Thoracic aorta (tissue), 2 donors: ENCODE measurements at places on chromosomes 2 and 18. TPM values are rescaled to one million over a fixed set of nuclear protein-coding genes. Genes with fewer than 3 reads are reported as not detected.

- DNase-seq: no peak
Observed at GRCh38 chr2:113273027-113273551, 5.6 kb downstream of the PAX8 start.

DNA sequence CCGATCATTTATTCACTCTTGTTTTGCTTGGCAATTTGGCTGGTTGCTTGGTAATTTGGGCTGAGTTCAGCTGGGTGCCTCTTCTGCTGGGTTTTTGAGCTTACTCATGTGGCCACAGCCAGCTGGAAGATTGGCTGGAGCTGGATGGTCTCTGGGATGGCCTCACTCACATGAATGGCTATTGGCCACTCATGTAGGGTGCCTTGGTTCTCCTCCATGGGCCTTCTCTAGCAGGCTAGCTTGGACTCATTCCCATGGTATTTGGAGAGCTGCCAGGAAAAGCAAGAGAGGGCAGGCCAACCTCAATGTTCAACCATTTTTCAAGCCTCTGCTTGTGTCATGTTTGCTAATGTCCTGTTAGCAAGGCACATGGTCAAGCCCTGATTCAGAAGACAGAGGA lies 16.9 kb downstream of the ZAP70 start:
- no peak for DNase-seq

DNA sequence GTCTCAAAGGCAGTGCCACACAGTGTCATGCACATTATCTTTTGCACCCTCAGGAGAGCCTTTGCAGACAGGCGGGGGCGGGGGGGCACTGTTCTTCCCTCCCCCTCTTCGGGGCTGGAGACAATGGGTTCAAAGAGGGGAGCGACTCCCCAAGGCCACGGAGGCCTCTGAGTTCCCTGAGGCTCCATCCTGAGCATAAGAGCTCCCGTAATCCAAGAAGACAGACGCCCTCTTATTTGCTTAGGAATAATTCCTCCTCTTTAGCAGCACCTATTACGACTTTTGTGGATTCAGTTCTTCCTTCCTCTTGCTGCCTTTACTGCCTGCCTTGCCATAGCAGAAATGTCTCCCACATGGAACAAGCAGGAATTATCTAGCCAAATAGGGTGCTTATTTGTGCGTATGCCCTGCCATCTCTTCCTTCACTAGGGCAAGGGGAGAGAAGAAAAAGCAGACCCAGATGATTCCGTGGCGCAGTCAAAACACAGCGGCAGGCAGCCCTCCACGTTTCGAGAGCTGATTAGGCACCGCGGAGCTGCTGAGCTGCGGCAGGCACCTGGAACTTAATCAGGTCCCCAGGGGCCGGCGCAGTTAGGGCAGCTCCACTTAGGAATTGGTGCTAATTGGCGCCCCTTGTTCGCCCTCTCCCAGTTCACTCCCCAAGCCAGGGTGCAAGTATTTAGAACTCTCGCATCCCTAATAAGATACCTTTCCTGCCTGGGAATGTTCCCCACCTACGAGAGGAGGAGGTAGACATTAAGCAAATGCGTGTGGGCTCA lies 233.4 kb upstream of the MYT1L start:
- DNase-seq: no peak

ARHGAP25 gene
- total RNA-seq: 14.5 TPM

DNA sequence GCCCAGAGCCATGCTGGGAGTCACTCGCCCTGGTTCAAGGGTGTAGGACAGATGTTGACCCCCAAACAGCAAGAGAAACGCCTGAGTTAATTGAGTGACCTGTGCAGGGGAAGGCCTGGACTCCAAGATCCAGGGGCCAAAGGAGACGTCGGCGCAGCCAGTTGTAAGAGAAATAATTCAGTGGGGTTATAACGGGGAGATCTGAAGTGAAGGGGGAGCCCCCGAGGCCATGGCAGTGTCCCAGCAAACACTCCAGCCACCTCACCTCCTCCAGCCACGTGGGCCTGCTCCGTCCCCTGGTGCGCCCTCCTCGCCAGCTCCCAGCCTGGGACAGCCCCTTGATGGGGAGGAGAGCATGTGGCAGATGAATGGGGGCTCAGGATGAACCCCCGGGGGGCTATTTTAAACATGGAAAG lies 130.7 kb upstream of the GPC1 start:
- DNase-seq: no peak

R3HDM1 gene
- 76.6 TPM for total RNA-seq

GRCh38 chr2:171409436-171409971 lies 24.3 kb downstream of the METTL8 start:
- no peak for DNase-seq

DNA sequence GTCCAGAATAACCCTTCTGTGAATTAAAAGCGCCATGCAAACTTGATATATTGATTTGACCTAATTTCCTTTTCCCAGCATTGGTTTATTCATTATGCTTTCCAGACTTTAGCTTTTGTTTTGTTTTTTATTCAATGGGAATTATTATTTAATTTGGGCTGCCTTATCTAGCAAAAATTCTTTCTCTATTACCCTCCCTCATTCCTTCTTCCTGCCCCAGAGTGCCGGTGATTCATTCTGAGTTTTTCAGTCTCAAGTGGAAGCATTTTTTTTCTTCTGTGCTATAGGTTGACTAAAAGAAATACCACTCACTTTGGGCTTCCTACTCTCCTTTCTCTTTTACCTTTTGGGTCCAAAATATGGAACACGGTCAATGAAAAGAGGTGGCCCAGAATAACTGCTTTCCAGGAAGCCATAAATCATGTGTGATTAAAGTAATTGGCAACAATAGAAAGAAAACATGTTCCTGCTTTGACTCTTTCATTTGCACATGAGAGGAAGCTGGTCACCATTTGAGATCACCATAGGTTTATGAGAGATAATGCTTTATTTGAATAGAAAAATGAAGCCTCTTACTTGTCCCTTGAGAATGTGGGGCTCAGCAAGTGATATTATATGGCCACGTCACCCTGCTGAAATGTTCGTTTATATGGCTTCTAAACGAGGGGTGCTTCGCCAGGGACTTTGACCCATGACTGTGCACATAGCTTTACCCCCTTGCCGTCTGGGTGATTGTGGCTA lies 422.8 kb upstream of the ZEB2 start:
- DNase-seq: no peak

- no peak for DNase-seq
Observed at GRCh38 chr2:157320409-157320808, 5.2 kb downstream of the ERMN start.

GRCh38 chr2:215405722-215406581 lies 29.9 kb downstream of the FN1 start:
- no peak for DNase-seq

DNA sequence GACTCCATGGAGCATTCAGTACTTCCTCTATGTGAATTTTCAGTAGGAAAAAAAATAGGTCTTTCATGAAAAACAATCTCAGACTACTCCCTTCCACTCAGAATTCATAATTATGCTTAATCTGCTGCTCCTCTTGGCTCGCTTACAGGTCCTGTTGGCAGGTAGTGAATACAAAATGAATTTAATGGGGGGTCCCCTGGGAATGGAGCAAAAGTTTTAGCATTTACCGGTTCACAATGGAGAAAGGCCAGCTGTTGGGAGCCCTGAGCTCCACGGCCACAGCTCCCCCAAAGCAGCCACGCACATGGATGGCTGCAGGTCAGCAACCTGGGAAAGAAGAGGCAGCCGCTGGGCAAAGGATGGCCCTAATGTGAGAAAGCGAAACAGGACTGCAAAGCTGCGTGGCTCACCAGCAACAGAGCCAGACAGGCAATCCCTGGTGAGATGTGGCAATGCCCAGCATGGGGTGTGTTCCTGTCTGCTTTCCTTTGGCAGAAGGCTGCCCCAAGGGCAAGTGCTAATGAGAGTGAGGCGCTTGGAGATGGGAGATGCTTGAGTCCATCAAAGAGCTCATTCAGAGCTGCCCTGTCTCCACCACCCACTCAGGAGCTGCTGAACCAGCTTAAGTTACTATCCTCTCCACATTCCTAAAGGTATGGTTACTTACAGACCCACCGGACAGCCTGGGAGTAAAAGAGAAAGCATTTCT lies 447.4 kb downstream of the EPHA4 start:
- DNase-seq: no peak

DNA sequence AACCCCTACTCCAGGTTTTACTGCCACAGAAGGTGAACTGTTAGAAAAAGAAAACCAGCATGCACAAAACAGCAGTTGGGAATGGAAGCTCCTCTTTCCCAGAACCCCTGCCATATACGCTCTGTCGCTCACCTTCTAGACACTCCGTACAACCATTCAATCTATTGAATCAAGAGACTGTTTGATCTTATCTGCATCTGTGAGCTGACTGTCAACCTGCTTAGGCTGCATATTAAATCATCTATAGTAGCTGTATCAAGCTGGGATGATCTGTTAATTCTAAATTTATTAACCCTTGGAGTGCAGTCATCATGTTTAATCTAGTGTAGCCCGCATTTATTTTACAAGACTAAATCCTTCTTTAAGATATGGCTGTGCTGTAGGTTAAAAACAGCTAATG lies 13.6 kb upstream of the BCL11A start:
- no peak for DNase-seq

- DNase-seq: no peak
Observed at GRCh38 chr2:64454386-64455332, 697 bp downstream of the LGALSL start.

DNA sequence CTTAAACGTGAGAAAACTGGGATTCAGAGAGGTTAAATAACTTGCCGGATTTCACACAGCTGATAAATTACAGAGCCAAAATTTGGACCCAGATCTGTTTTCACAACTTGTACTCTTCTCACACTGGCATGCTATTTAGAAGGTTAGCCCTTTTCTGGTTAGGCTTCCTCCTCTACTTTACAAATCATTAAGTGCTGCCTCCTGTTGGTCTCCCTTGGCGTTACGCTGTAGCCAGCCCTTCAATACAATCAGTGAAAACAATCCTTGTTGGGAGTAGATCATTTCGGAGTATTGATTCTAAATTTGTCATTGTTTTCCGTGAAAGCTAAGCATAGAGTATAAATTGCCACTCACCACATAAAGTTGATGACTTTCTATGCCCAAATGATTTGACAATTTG lies 153.5 kb downstream of the ARHGAP15 start:
- DNase-seq: no peak

DNA sequence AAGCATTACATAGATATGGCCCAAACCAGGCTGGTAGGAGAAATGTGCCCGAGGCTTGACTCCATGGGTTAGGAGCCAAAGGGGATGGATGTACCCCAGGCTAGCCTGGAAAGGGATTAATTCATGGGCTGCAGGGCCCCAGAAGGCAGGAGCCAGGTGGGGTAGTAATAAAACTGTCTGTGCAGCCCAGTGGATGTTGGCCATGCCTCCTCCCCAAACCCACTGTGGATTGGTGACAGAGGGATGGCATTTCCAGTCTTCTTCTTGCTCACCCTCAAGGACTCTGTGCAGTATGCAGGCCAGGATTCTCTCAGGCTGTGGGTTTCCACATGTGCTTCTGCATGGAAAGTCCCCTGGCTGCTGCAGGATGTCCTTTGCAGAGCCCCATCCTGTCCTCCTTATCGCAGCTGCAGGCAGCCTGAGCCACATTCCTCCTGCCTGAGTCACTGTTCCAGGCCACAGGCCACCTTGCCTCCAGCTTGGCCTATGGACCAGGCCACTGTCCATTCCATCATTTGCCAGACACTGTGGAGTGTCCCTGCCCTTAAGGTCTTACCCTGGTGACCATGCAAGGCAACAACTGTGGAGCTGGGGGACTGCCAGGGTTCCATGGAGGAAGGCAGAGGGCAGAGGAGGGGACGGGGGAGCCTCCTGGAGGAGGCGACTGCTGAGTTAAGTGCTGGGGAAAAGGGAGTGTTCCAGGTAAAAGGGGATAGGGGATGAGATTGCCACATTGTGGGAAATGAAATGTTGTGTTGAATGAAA lies 38.9 kb downstream of the INO80C start:
- DNase-seq: no peak

DNA sequence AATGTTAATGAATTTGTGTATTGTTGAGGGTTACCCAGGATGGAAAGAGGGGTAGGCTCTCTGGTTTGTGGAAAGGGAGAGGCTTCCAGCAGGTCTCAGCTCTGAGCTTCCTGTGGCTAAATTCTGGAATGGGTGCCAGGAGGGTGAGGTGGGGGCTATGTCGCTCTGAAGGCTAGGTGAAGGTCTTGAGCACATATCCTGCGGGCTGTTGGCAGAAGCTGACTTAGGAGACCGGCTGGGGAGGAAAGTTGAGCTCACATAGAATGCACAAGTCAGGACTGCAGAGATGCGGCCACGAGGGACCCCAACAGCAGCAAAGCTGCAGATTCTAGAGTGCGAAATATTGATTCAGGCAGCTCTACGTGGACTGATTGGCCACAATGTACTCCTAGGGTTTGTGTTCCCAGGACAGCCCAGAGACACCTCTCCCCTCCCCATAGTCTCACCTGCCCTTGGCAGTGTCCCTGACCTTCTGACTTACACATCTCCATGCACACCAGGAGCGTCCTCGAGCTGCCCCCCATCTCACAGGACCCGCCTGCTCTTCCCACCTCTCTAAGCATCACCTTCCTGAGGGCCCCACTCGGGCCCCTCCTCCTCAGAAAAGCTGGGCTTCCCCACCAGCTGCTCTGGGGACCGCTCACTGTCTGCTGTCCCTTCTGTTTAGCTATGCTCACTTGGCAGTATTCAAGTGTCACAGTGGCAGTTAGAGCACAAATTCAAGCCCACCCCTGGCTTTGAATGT lies 72.6 kb downstream of the ALK start:
- no peak for DNase-seq

GRCh38 chr2:210003359-210003758 lies 921 bp downstream of the RPE start:
- no peak for DNase-seq

GRCh38 chr18:22946846-22947245 lies 13.7 kb downstream of the RBBP8 start:
- DNase-seq: no peak

GRCh38 chr2:108257757-108258331 lies 18.1 kb downstream of the SULT1C3 start:
- DNase-seq: no peak

- no peak for DNase-seq
Observed at GRCh38 chr2:107775211-107775610, 51.5 kb upstream of the RGPD4 start.

DNA sequence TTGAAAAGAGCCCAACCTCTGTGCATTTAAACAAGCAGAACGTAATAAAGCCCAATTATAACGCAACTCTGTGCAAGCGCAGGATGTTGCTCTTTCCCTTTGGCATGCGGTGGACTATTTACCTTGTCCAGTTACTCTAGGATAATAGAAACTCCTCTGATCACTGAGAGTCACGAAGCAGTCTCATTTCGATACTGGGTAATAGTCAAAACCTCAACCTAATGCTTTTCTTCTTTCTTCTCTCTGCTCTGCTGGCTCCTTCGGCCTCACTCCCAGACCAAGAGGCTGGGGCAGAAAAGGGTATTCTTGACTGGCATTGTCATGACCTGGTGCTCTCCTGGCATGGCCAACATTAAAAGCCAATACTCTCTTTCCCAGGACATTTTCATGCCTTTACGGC lies 89.7 kb upstream of the GCFC2 start:
- no peak for DNase-seq

DNAJC5G gene
- total RNA-seq: 0.68 TPM

GRCh38 chr18:13376298-13376840 lies 157.8 kb downstream of the LDLRAD4 start:
- DNase-seq: no peak

DNA sequence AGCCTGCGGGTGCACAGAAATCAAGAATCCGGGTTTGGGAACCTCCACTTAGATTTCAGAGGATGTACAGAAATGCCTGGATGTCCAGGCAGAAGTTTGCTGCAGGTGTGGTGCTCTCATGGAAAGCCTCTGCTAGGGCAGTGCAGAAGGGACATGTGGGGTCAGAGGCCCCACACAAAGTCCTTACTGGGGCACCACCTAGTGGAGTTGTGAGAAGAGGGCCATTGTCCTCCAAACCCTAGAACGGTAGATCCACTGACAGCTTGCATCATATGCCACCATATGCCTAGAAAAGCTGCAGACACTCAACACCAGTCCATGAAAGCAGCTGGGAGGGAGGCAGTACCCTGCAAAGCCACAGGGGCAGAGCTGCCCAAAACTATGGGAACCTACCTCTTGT lies 833.0 kb downstream of the TMEM182 start:
- DNase-seq: no peak
